ENCODE measurements at places on chromosomes 16 and 17.
A peak's percentile ranks its signal among the peaks of the same experiment; 100 is the strongest.

DNA sequence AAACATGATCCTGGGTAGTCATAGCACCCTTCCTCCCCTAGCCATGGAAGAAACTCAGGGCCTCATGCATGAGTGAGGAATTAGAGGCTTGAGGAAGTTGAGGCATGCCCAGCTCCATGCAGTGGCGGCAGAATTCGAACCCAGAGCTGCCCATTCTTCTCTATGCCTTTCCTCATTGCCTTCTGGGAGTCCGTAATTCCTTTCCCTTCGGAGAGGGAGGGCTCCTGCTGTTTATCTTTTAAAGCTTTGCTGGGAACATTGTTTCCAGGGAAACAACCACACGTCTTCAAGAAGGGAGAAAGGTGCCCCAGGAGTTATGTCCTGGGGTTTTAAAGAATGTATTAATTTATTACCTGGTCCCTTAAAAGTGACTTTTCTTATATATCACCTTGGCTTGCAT, 8.5 kb downstream of the CRISPLD2 start:
- no peak for DNase-seq

DNA sequence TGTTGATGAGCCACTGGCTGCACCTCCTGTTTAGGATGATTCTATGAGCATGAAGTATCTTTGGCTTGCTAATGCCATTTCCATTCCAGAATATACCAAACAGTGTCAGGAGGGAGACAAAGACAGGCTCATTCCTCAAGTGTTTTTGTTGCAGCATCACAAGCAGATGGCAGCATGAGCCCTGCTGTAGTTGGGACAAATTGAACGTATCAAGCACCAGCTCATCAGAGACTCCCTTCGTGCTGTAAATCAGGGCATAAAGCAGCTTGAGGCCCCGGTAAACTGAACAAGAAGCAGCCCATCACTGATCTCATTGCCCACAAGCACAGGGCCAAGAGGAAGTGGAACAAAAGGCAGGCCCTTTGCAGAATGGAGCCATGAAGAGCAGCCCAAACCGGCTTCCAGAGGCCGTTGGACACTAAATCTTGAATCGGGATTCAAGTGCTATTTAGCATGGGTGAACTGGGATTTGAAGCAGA, 45.9 kb upstream of the HS3ST3A1 start:
- no peak for DNase-seq

GRCh38 chr16:17529982-17530760, 59.4 kb upstream of the XYLT1 start:
- DNase-seq = peak; percentile 23

GRCh38 chr17:72403713-72404209, 282.9 kb downstream of the SOX9 start:
- no peak for DNase-seq

- no peak for DNase-seq
These were observed 49.8 kb downstream of the IRF8 start for GRCh38 chr16:85948616-85949265.

DNA sequence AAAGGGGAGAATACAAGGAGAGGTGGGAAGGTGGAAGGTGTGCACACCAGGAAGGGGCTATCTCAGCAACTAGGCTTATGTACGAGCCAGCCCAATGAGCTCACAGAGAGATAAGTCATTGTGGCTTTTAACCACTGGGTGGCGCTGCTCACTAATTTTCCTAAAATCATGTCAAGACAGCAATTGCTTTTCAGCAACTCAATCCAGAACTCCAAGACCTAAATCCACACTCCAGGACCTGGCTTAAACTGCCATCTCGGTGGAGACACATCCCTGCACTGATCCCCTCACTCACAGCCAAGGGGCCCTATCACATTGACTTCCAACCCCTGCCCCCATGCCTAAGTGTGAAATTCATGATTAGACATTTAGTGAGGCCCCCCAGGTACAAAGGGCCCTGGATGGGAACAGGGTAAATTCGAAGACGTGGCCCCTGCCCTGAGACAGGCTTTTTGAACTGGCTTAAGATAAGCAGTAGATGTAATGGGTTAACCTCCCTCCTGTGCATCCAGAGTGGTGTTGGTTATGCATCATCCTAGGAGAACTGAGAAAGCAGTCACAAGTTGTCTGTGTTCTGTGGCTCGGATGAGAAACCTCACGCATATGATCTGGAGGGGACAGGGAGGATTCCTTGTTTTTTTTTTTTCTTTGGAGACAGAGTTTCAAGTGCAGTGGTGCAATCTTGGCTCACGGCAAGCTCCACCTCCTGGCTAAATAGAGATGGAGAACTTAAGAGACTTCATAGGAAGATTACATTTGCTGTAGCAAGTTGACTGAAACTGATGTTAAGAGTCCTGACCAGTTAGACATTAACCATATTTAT, 11.5 kb downstream of the CCL16 start:
- DNase-seq = peak; percentile 35

DNA sequence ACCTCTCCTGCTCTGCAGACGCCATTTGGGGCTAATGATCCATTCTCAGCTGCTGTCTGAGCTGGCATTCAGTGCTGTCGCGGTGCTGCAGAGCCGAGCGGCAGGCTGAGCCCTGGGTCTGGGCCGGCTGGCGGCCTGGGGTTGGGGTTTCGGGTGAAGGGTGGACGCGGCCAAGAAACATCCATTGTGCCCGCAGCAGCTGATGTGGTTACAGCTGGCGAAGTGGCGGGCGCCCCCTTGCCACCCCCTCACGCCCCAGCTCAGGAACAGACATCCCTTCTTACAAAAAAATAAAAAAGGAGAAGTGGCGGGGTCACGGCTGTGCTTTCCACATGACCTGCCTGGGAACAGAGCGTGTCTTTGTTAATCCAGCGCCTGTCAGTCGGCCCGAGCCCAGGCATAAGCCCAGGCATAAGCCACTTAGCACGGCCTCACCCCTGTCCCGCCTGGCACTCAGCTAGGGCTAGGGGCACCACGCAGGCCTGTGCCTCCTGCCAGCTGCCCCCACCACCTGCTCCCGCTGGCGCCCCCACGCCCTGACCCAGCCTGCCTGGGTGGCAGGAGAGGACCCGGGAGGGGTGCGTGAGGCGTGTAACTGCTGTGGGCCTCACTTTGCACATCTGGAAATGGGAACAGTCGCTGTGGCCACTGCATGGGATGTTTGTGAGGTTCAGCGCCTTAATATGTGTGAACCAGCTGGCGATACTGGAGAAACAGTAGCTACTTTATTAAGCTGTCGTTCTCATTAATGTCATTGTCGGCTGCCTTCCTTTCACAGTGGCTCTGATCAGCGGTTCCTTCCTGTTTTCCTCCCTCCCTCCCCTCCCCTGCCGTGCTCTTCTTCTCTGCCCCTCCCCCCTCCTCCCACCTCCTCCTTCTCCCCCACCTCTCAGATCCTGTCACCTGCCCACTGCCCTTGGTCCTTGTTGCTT, 197.7 kb upstream of the CIBAR2 start:
- DNase-seq = no peak

- peak; percentile 19 for DNase-seq
These were observed 1.3 kb downstream of the IGFALS start for GRCh38 chr16:1791943-1792812.

DNA sequence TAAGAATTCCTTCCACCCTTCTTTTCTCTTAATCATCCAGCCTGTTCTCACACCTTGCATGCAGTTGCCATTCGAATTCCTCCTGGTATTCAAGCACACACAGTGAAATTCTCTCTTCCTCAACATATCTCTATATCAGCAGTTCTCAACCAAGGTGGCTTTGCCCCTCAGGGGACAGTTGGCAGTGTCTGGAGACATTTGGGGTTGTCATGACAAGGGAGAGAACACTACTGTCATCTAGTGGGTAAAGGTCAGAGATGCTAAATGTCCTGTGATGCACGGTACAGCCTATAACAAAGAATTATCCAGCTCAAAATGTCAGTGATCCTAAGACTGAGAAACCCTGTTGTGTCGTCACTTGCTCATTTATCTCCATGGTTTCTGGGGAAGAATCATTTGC, 94.8 kb upstream of the CPHXL start:
- no peak for DNase-seq

DNA sequence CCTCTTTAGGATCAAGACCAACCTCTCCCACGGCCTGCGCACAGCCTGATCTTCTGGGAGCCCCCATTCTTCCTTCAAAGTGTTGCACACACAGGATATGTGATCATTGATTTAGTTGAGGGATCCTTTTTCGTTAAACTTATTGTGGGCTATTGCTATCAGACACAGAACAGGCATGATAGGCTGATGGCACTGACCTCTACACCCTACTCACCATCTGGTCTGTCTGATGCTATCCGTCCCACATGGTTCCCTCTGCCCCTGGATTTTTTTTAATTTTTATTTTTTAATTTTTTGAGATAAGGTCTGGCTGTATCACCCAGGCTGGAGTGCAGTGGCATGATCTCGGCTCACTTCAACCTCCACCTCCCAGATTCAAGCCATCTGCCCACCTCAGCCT, 19.2 kb upstream of the LITAF start:
- no peak for DNase-seq

- no peak for DNase-seq
These were observed 157.6 kb downstream of the XYLT1 start for GRCh38 chr16:17313085-17313611.

DNA sequence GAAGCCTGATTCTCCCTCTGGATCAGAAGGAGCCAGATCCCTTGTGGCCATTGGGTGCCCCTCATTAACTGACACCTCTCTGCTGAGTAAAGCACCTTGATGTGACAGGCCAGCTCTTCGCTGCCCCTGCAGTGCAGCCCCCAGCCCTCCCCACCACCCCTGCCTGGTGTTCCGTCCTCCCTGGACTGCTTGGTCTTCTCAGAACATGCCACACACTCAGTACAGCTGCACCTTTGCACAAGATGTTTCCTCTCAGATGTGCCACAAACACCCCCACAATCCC, 20.2 kb downstream of the GOSR2 start:
- no peak for DNase-seq

- no peak for DNase-seq
These were observed 87.6 kb upstream of the TOX3 start for GRCh38 chr16:52634528-52634927.
